GM18507 (cell line): ENCODE measurements at places on chromosomes 7 and 10.

GRCh38 chr7:156984174-156984891, 26.1 kb downstream of the MNX1 start:
- DNase-seq = no peak

- no peak for DNase-seq
These were observed 139.3 kb upstream of the COBL start for GRCh38 chr7:51455948-51456347.

- no peak for DNase-seq
These were observed 47.9 kb downstream of the OGDH start for GRCh38 chr7:44654255-44654796.

GRCh38 chr10:47339759-47340607, 8.2 kb upstream of the RBP3 start:
- no peak for DNase-seq

GRCh38 chr10:127410030-127410429, 139.1 kb upstream of the NPS start:
- no peak for DNase-seq

DNA sequence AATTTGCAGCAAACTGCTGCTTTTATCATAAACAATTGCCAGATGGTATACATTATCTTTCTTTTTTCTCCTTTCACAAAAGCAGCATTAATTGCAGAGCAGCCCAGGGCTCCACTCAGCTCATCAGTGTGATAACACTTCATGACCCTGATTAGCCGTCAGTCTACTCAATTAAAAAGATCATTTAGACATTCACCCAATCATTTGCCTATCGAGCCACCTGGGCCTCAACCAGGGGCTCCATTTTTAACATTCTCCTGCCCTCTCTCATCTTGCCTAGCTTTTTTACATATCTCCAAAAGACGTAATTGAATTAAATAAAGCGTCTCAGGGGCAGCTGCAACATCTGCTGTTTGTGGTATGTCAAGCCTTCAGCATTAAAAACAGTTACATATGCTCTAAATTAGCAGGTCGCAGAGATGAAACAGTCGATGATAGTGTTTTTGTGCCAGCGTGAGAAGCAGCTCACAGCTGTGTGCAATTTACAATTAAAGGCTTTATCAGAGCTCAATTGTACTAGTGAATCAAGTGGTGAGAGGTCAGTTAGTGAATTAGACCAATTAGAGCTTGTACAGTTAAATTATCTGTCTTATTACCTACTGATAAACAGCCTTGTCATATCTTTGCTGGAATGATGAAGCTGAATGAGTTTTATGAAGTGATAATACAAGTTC, 522.5 kb downstream of the ETV1 start:
- no peak for DNase-seq

- no peak for DNase-seq
These were observed 996.4 kb downstream of the KCNMA1 start for GRCh38 chr10:76641215-76641614.

DNA sequence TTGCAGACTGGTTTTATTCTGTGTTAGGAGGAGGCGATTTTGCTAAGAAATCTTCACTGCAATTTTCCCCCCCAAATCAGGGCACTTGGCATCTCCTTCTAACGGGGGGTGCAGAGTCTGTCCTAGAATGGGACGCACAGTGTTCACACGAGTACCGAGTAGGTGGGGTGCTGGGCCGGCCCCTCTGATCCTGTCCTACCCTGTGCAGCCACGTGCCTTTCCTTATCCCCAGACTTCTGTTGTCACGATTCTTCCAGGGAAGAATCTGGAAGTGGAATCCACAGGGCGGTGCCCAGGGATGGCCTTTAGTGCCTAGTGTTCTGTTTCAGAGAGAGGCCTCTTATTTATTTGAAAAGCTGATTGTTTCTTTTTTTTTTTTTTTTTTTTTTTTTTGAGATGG, 16.4 kb downstream of the CUX1 start:
- DNase-seq = no peak

DNA sequence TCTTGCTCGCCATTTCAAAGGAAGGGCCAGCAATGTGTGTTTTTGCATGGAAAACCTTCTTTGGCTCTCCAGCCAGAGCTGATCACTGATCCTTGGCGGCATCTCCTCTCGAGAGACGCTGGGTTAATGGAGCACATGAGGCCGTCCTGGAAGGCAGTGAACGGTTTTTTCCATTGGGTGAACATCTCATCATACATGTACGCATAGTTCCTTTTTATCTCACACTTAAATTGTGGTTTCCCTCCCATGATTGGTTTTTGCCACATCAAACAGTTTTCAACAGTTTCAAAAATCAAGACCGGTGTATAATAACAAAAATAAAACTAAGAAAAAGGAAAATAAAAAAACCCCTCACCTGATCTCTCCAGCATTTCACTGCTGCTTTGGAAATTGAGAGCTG, 276.4 kb downstream of the TCF7L2 start:
- no peak for DNase-seq

DNA sequence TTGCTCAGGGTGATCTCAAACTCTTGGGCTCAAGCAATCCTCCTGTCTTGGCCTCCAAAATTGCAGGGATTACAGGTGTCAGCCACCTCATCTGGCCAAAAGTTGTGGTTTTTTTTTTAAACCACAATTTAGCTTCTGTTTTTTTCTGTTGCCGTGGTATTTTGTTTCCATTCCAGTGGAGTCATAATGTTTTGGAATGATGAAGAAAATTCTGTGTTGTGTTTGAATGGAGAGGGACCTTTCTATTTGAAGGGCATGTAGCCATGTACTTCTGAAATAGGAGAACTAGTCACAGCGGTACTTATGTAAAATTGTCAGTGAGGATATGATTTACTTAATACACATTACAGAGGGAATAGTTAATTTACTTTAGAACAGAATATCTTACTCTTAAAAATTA, 201.3 kb downstream of the ARL4A start:
- DNase-seq = no peak

DNA sequence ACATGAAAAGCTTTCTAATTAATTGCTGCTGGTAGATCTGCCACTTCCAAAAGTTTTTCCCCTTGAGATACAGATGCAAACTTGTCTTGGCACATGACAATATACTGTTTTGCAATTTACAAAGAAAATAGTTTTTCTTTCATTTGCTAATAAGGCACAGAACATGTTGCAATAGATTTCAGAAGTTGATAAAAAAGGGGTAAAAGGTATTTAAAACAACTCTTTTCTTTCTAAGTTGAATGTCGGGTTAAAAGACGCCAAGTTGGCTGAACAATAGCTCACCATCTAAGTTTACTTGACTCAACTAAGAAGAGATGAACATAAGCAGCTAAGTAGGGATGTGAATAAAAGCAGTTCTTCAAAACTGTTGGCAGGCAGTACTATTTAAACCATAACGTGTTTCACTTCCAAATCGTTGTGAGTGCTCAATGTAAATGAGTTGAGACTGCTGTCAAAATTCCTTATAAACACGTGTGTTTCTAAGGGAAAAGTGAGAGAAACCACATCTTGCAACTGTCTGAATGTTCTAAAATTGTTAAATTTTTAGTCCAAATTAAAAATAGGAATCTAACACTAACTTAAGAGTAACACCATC, 14.5 kb upstream of the THSD7A start:
- no peak for DNase-seq

DNA sequence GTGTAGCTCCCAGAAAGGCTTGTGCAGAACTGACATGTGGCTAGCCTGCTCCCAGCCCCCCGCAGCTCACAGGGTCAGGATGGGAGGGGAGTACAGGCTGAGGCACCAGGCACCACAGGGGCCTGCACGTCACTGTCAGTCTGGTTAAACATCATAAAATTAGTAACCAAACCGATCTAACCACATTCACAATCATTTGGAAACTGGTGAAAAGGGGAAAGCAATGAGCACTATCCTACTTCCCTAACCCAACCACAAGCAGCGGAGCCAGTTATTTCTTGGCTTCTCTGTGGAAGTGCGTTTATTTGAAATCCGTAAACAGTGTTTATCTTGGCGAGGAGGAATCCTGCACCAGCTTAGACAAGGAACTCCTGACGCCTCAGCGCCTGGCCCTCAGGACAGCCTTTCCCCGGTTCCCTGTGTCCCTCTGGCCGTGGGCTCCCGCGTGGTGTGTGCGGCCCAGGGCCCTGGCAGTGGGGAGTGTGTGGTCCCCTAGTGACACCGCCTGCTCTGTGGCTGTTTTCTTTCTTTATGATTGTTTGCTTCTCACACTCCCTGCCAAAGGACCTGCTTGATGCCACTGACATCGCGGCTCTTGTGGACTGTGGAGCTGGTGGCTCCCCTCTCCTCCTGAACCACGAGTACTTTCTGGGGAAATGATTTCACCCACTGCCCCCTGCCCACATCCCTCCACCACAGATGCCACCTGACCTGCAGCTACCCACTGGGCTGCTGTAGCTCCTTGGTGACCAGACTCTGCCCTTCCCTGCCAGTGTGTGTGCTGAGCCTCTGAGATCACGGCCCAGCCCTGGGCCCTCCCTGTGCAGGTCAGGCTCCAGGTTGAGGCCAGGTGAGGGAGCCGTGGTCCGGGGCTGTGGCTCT, 38.0 kb downstream of the INPP5A start:
- no peak for DNase-seq

DNA sequence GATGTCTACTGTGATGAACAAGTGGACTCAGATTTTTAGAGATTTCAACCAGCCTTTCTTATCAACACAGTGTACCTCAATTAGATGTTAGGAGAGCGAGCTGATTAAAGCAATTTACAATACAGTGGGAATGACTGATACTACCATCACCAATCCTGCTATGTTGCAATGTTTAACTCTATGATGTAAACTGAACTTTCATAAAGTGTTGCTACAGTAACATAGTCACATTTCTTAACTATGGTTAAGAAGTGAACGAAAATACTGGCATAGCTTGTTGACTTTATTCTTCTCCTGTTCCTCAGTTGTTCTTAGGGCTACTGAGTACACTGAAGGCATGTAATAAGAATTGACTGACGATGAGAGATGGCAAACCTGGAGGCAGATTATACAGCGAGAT, 139.8 kb downstream of the MYOF start:
- DNase-seq = no peak

- no peak for DNase-seq
These were observed 14.1 kb downstream of the OGDHL start for GRCh38 chr10:49748006-49748405.

GRCh38 chr10:38094927-38095574, 914 bp downstream of the ZNF37A start:
- DNase-seq = no peak

- DNase-seq = no peak
These were observed 102.0 kb downstream of the FAM53B start for GRCh38 chr10:124642088-124642710.

GRCh38 chr10:5947471-5948207, 29.7 kb downstream of the IL15RA start:
- DNase-seq = no peak

DNA sequence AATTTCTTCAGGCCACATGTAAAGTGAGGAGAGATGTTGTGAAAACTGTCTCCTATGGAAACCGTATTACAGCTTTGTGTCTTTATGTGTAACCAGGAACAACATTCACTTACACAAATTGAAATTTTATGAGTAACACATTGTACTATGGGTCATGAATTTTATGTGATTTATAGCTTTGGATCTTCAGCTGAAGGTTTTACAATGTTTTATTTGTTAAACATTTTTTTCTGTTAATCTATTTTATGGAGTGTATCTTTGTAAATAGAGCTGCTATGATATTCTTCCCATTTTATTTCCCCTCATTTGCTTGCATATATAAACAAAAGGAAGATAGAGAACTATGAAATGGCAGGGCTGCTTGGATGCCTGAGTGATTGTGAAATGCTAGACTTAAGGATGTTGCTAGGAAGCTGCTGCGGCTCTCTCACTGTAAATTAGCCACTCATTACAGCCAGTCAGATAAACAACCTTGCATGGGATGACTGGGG, 104.5 kb upstream of the PCLO start:
- no peak for DNase-seq

GRCh38 chr10:128422190-128422589, 296.0 kb upstream of the MKI67 start:
- DNase-seq = no peak
